CD4-positive, alpha-beta T cell treated with Interleukin-21 for 1 hour (primary cell): ENCODE measurements at places on chromosomes 2 and 18.

GRCh38 chr2:112805542-112805941 lies 21.2 kb upstream of the IL1A start:
- DNase-seq: no peak

DNA sequence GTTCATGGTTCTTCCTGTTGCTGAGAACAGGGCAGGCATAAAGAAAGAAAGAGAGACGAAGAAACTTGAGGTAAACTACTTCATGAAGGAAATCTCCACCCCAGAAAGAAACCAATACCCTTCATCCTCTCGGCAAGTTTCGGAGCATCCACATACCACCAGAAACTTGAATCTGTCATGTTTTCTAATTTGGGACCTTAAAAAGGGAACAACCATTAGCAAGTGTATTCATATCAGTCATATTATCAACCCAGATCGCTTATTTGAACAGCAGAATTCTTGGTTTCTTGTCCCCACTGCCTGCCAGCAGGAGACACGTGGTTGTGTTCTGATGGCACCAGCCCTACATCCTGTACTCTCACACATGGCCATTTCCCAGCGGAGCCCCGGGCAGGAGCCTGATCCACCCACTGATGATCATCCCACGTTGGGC lies 53.2 kb upstream of the FZD7 start:
- DNase-seq: no peak

- DNase-seq: no peak
Observed at GRCh38 chr2:20465716-20466394, 19.0 kb downstream of the RHOB start.

DNA sequence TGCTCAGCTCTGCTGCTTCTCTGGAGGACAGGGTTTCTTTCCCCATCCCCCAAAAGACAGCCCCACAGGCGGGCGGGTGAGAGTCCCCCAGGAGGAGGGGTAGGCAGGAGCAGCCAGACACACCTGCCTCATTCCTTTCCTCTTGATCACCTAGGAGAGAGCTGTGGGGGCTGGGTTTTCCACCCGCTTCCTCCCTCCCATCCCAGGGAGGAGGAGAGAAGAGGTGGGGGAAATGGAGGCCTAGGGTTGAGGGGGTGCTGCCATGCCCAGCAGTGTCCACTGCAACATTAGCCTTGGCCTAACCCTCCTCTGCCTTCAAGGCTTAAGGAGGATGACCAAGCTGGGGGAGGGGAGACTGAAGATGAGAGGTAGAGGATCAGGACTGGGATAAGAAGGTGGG lies 14.7 kb downstream of the WNT10A start:
- no peak for DNase-seq

- DNase-seq: no peak
Observed at GRCh38 chr2:25856377-25856776, 21.9 kb downstream of the ASXL2 start.

- no peak for DNase-seq
Observed at GRCh38 chr2:168427451-168427850, 28.6 kb upstream of the CERS6 start.

DNA sequence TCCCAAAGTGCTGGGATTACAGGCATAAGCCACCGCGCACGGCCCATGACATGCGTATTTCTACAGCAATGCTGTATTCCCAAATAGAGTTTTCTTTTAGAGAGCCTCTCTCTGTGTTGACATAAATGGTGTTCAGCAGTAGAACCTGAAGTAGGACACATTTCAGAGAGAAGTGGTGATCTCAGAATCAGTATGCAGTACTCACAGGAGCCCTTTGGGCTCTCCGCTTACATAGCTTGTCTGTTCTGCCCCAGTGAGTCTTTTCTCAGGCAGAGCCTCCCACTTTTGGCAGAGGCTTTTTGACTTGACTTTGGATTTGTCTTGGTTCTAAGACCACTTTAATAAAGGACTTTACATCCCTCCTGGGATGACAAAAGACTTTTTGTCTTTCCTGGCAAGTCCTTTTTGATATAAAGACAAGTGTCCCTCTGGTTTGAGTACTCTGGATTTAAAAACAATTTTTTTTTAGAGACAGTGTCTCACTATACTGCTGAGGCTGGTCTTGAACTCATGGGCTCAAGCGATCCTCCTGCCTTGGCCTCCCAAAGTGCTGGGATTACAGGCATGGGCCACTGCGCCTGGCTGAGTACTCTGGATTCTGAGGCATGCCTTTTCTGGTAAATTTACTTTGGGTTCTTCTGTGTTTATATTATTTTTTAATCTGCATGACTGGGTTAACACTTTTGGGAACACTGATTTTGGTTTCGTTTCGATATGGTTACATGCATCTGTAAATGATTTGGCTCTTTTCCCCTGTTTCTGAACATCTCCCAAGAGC lies 113.3 kb downstream of the SMAD2 start:
- DNase-seq: no peak

GRCh38 chr2:197205585-197206215 lies 104.9 kb downstream of the ANKRD44 start:
- peak; percentile 83 for DNase-seq

DNA sequence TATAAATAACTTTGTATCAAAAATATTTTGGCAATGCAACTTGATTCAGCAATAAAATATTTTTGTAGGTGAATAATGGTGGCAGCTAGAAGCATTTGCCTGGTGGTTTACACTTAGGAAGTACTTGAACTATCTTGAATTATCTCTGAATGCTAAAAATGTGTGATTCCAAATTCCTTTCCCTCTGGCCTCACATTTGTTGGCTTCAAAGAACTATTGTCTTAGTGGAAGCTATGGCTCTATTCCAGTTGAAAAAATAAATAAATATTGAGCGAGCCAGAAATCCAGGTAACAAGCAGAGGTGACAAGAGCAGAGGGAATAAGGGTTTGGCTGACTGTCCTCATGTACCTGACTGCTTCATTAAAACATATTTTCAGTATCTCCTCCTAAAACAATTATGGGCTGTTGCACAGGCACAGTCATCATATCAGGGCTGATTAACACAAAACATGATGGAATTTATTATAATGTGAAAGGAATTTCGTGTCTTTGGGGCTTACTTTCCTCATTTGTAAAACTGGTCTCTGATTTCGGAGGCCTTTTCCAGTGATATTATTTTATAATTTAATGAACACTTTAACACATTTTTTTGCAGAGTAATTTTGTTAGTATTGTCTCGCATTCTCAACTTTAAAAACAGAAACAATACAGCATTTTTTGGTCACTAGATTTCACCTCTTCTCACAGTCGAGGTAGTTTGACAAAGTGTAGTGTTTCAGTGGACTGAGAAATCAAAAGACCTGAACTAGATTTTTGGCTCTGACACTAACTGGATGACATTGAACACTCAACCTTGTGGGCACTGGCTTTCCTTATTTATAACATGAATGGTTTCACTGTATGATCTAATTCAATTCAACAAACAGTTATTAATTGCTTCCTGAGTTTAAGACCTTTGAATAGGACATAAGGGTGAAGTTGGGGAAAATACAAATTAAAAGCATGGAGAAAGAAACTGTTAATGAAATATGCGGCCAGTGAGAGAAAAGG lies 7.8 kb upstream of the CAVIN2 start:
- no peak for DNase-seq

DNA sequence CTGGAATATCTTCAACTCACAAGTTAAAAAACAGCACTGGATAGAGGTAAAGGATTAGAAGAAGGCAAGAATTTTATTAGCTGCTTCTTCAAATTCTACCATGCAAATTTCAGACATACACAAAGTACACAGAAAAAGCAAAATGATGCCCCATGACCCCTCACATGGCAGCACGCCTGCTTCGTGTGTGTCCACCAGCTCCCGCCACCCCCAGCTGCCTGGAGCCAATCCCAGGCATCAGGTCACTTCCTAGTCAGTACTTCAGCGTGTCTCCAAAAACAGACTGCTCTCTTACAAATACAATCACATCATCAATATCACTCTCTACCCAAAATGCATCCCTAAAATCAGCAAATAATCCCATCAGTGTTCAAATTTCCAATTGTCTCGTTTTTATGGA lies 35.8 kb downstream of the IMPA2 start:
- no peak for DNase-seq

DNA sequence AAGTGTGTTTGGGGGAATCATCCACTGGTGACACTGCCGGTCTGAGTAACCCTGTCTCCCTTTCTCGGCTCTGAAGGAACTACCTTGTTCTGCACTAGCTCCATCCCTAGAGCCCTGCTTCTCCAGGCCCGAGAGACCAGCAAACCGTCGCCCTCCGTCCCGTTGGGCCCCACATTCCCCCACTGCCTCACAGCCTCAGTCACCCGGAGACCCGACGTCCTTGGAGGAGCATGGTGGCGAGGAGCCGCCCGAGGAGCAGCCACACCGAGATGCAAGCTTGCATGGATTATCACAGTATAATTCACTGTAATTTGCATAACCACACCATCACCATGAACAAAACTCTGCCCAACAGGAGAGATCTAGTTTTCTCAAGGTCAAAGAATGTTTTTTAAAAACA lies 126.2 kb downstream of the MTCL1 start:
- no peak for DNase-seq

DNA sequence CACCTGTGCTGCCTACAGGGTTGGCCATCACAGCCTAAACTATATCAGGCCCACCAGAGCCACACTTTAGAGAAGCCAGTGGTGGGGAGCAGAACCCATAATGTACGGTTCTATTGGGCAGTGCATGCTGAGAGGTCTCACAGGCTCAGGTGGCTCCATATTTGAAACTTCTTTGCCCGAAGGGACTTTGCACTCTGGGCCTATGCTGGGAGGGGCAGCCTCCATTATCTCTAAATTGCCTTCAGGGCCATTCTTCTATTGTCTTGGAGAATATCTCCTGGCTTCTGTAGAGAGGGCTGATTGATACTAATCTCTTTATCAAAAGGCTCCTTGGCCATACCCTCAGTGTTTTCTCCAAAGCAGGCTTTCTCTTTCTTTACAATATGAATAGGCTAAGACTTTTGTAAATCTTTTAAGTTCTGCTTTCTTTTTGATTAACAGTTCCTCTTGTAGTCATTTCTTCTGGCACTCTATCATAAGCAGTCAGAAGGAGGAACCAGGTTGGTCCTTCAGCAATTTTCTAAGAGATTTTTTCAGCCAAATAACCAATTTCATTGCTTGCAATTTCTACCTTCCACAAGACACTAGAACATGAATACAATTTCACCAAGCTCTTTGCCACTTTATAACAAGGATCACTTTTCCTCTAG lies 44.5 kb downstream of the RPE start:
- no peak for DNase-seq

DNA sequence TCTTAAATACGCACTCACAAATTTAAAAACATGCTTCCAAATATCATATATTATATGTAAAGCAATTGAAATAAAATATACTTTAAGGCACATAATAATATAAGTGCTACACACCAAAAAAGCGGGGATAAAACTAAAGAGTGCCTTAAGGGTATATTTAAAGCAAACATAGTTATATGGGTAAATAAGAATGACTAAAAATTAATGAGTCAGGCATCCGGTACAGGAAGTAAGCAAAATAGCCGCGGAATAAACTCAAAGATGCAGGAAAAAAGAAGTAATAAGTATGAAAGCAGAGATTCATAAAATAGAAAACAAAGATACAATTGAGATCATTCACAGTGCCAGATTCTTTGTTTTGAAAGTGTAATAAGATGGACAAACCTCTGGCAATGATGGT lies 503.5 kb upstream of the SOX11 start:
- no peak for DNase-seq

DNA sequence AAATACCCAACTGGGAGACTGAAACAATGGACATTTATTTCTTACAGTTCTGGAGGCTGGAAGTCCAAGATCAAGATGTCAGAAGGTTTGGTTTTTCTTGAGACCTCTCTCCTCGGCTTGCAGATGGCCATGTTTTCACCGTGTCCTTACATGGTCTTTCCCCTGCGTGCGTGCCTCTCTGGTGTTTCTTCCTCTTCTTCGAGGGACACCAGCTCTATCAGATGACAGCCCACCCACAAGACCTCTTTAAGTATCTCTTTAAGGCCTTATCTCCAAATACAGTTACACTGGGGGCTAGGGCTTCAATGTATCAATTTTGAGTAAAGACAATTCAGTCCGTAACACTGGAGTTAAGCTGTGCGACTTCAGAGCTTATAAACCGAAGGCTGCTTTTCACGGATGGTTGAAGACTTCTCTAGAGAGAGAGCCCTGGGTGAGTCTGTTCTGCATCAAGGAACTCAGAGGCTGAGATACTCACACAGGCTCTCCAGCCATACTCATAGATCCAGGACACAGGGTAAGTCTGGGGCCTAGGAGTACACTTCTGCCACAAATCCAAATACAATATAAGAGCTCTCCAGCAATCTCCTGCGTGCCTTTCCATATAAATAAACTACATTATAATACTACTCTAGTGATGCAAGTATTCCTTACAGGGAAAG lies 339.9 kb upstream of the PKDCC start:
- DNase-seq: no peak

- DNase-seq: no peak
Observed at GRCh38 chr2:135093193-135093592, 41.1 kb downstream of the RAB3GAP1 start.
